ENCODE measurements at places on chromosomes 1 and 21. TPM values are rescaled to one million over a fixed set of nuclear protein-coding genes. Genes with fewer than 3 reads are reported as not detected.
A peak's percentile ranks its signal among the peaks of the same experiment; 100 is the strongest.

GRCh38 chr1:22105611-22106207, 37.2 kb downstream of the WNT4 start:
- no peak for DNase-seq

GRCh38 chr1:233480198-233480597, 133.7 kb upstream of the KCNK1 start:
- DNase-seq = no peak

GRCh38 chr1:101153692-101154091, 83.1 kb upstream of the S1PR1 start:
- DNase-seq = no peak

GRCh38 chr1:116172666-116173065, 61.5 kb downstream of the MAB21L3 start:
- DNase-seq = no peak

DNA sequence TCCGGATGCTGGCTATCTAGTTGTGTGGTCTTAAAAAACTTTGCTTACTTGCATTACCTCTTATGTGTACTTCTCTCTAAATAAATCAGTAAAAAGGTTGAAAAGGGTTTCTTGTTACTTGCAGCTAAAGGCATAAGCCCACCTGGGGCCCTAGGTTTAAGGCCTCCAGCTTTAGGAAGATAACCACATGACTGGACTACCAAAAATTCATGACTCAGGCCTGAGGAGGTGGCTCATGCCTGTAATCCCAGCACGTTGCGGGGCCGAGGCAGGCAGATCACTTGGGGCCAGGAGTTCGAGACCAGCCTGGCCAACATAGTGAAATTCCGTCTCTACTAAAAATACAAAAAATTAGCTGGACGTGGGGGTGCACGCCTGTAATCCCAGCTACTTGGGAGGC, 142.9 kb downstream of the APP start:
- no peak for DNase-seq

GRCh38 chr1:114457675-114458236, 53.2 kb downstream of the TRIM33 start:
- no peak for DNase-seq

- no peak for DNase-seq
Measured at GRCh38 chr1:93475681-93476080, 27.8 kb downstream of the FNBP1L start.

GRCh38 chr1:60281360-60281932, 207.9 kb upstream of the C1orf87 start:
- peak; percentile 66 for DNase-seq

GRCh38 chr21:41899426-41900202, 20.5 kb upstream of the PRDM15 start:
- no peak for DNase-seq

DNA sequence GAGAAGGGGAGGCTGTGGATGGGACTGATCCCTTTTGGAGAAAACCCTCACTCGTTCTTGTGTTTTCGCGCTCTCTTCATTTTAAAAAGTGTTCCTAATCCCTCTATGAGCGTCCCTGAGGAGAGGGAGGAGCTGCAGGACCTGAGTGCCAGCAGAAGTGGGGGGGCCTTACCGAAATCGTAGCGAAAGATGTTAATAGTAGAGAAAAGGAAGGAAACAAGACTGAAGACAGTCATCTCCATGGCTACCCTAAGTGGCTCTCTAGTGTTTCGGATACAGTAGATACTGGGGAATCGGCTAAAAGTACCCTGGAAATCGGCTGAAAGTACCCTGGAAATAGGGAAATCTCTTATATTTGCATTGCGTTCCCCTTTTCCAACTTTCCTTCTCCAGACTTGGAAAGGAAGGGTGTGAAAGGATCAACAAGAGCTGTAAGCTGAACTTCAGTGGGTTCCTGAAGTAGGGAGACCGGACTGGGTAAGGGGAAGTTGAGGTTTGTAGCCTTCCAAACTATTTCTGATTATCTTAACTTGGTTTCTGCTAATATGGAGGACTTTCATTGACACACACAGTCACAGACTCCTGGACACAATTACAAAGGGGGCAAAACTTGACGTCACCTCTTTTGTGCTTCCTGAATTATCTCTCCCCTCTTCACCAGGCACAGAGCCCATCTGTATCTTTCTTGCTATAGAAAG, 486 bp upstream of the DSTYK start:
- no peak for DNase-seq

DNA sequence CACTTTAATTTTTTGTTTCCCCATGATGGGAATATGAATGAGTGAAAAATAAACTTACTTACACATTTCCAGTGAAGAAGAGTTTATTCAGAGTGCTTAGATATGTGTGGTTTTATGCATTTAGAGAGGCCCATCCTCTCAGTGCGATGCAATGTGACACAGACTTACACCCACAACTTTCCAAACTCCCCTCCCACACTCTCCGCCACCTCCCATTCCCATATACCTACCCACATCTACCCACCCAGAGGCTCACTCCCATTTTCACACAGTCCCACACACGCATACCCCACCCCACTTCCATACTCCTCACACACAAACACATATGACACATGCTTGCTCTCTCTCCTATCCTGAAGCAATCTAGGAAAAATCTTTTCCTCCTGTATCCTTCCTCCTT, 21.9 kb upstream of the KANK4 start:
- DNase-seq = no peak

DNA sequence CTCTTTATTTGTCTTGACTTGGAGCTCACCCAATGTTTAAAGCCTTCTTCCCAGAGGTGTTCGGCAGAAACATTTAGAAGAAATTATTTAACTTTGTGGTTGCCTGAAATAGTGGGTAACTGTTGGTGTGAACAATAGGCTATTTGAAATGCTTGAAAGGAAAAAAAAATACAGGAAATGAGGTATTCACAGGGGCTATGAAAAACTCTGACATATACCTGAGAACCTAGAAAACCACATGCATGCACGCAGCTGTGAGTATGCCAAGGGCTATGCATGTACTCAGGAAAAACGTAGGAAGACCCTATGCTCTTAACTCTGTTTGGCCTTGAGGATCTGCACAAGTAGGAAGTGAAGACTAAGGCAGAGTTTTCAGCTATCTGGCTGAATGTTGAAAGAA, 16.4 kb upstream of the RNF186 start:
- no peak for DNase-seq

DNA sequence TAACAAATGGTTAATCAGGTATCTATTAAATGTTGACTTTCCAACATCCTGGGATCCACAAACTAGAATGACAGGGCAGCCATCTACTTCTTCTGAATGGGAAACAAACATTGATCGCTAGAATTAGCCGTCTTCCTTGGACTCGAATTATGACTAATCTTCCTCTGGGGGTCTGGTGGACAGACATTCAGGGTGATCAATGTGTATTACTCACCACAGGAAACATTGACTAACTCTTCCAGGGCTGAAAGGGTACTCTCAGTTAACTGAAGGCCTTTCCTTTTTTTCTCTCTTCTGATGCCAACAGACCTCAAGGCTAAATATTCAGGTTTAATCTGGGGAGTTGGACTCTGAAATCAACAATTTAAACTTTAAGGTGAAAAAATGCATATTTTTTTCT, 9.5 kb downstream of the NOL9 start:
- DNase-seq = no peak

DNA sequence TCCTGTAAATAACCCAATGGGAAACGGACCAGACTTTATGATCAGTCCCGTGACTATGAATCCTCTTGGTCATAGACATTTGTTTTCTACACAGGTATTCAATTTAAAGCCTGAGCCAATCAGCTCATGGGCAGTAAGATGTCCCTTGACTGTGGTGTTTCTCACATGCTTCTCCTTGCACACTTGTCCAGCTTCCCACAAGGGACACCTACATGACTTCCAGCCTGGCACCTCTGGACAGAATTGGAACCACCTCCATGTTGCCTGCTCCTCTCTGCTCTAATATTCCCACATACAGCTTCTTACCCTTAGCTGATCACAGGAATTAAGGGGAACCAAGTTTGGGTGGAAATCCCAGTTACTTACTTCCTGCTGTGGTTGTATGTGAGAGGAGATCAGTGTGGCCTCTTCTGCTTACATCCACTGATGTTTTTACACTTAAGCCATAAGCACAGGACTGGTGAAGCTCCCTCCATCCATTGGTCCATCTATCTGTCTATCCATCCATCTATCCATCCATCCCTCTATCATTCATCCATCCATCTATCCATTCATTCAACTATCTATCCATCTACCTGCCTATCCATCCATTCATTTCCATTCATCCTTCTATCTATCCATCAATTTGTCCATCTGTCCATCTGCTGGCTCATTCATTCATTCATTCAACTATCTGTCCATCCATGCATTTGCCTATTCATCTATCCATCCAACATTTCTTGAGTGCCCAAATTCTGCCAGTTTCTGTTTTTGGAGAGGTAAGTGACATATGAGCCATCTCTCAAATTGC, 16.4 kb downstream of the RUNX1 start:
- DNase-seq = no peak

DNA sequence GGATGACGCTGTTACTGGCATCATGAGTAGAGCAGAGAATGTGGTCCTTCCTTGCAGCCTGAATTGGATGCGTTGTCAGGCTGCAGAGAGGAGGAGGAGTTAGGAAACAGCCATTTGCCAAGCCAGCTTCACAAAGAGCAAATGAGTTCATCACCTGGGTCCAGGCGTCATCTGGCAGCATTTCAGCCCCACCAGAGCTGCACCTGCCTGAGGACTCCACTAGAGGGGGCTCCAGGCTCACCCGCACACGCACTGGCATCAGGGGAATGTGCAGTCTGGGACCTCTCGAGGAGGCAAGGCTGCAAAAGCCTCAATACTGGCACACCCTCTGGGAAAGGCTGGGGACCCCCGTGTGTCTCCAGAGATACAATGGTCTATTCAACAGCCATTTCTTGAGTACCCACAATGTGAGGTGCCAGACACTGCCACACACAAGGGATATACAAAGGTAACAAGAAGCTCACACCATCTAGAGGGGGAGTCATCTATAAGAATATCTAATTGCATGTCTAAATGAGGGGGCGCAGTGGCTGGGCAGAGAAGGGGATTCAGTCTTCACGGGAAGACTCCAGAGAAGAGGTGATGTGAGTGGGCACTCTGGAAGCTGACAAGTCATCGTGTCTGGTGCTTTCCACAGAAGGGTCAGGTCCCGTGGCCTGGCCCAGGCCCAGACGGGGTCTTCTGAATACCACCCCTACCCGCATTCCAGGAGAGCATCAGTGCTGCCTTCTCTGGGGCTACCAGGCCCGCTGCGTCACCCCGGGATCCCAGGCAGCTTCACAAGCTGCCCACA, 53.5 kb upstream of the CNTN2 start:
- DNase-seq = peak; percentile 80

DNA sequence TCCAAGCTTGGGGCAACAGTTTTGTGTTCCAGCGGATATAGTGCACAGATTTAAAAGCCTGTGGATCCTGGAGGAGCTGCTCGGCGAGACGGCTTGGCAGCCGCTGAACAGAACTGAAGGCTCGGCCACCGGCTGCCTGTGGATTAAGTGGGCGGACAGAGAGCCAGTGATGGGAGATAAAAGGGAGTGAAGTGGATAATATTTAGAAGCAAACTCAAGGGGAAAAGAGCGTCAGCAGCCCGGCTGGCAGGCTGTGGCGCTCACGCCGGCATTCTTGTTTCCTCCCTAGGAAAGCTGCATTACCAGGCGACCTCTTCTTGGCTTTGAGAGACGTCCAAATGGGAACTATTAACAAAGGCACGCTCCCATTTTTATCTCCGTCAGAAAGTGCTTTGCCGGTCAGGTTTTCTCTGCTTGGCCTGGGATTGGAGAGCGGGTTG, 10.4 kb downstream of the TRABD2B start:
- DNase-seq = peak; percentile 89

- DNase-seq = no peak
Measured at GRCh38 chr21:34191876-34192275, 118.5 kb downstream of the MRPS6 start.

DNA sequence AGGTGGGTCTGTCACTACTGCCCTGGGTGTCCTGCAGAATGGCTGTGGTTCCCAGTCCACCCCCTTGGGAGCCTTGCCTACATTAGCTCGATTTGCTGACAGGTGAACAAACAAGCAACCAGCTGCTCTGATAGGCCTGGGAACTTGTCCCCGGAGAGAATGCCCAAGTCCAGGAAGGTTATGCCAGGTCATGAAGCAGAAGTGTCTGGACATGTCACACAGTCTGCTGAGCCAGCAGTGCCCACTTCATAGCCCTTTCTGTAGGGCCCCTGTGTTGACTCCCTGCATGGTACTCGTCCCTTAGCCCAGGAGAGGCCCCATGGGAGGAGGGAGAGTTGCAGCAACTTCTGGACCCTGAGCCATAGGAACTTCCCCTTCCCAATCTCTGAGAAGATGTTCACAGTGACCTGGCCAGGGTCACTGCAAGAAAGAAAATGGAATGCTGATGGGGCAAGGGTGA, 31.0 kb downstream of the UCK2 start:
- no peak for DNase-seq

DNA sequence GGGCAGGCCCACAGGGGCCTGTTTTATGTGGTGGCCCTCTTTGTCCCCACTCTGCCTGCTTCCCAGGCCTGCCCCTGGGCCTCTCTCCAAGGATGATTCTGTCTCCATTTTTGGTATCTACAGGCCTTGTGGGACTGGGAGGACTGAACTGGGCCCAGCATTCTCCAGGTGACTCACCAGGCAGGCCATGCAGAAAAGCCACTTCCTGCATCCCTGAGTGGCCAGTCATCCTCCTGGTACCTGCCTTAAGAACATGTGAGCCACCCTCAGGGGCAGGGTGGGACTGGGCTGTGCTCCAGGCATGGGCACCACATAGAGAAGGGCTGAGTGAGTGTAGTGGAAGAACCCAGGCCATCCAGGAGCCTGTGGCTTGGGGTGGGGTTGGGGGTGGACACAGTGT, 20.0 kb upstream of the BCAR3 start:
- no peak for DNase-seq

GRCh38 chr1:57848406-57848805, 424.5 kb upstream of the DAB1 start:
- no peak for DNase-seq

NUP210L gene
- total RNA-seq = 0.09 TPM

LCK gene
- 1.3 TPM for total RNA-seq

HAO2 gene
- total RNA-seq = not detected

CD84 gene
- total RNA-seq = 5.2 TPM

SYCP1 gene
- total RNA-seq = not detected

PLA2G2A gene
- total RNA-seq = 134 TPM

MPL gene
- 0.86 TPM for total RNA-seq

LMOD1 gene
- 40.3 TPM for total RNA-seq

FAM151A gene
- total RNA-seq = 0.72 TPM

BCAS2 gene
- 34.5 TPM for total RNA-seq

PGLYRP3 gene
- not detected for total RNA-seq

PIK3R3 gene
- 49.8 TPM for total RNA-seq

FAAH gene
- 12.7 TPM for total RNA-seq

OVAAL gene
- 0.47 TPM for total RNA-seq

Data from right cardiac atrium (tissue), 5 donors.